Left ventricle myocardium inferior (tissue), 1 donor: ENCODE measurements at places on chromosomes 3 and 15. TPM values are rescaled to one million over a fixed set of nuclear protein-coding genes. Genes with fewer than 3 reads are reported as not detected.

The NR2E3 gene
- total RNA-seq = not detected

- no peak for DNase-seq
Measured at GRCh38 chr3:98778383-98778782, 15.2 kb downstream of the ST3GAL6 start.

DNA sequence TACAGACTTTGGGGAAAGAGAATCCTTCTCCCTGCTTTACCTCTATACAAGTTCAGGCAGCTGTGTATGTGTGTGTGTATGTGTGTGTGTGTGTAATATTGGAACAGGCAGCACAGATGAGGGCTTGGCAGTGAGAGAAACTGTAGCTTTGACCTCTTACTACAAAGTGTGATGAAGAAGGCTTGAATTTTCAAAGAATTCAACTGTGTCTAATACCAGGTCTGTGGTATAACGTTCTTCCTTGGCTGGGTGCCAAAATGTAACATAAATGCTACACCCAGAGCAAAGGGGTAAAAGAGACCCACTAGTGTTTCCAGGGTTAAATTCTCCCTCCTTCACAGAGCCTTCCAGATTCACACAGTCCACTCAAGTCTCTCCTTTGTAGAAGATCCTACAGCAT lies 51.1 kb downstream of the CHST2 start:
- no peak for DNase-seq

DNA sequence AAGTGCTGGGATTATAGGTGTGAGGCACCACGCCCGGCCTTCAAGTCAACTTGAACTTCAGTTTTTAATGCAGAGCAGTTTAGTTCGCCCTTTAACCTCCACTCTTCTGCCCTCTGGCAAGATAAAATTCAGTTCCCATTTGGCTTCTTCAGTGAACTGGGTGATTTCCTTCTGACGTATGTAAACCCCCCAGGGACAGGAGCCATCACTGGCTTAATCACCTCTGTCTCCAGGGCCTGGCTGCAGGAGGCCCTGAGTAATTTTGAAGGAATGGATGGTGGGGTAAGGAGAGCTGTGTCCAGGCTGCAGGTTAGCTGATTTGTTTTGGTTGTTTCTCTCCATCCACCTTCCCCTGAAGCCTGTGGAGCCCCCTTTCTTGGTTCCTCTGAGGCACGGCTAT lies 11.9 kb downstream of the MCM2 start:
- DNase-seq = no peak

GRCh38 chr3:76760336-76760735 lies 279.6 kb upstream of the ROBO2 start:
- DNase-seq = no peak

- DNase-seq = no peak
Measured at GRCh38 chr3:171895900-171896299, 52.8 kb downstream of the TMEM212 start.

DNA sequence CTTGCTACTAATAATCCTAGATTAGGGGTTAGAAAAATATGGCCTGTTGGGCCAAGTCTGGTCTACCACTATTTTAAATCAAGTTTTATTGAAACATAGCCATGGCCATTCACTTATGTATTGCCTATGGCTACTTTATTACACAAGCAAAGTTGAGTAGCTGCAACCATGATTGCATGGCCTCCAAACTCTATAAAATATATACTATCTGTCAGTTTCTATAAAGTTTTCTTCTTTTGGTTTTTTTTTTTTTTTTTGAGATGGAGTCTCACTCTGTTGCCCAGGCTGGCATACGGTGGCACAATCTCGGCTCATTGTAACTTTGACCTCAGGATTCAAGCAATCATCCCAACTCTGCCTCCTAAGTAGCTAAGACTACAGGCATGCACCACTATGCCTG lies 60.4 kb downstream of the INO80 start:
- no peak for DNase-seq

- DNase-seq = no peak
Measured at GRCh38 chr3:132726341-132726823, 4.2 kb upstream of the NPHP3 start.

- no peak for DNase-seq
Measured at GRCh38 chr3:185558395-185558794, 6.0 kb upstream of the LIPH start.

DNA sequence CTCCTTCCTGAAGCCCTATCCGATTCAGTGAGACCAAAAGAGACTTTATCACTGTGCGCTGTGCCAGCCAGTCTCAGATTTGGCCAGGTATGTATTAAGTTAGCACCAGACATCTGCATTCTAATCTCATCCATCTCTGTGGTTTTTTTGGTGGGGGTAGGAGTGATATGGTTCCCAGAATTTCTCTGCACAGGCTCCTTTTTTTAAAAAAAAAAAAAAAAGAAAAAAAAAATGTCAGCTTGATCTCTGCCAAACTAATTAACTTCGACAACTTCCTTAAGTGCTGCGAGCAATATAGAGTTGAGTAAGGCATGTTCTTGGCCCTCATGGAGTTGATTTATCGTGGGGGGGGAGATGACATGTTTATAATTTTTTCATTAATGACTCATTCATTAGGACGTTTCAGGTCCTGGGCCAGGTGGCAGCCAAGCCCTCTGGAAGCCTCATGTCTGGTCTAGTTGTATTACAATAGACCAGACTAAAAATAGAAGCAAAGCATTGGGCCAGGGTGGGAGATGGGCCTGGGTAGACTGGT lies 12.9 kb downstream of the SLCO3A1 start:
- no peak for DNase-seq

DNA sequence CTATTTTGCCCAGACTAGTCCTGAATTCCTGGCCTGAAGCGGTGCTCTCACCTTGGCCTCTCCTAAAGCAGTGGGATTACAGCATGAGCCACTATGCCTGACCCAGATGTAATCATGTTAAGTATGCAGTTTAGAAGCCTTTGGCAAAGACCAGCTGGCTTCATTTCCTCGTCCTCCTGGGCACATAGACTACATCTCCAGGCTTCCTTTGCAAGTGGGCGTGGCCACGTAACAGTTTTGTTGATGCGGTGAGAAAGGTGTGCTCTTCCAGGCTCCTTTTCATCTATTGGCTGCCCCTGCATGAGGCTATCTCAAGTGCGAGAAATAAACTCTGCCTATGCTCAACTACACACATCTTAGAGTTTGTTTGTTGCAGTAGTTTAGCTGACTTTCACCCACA lies 13.0 kb downstream of the SV2B start:
- no peak for DNase-seq

DNA sequence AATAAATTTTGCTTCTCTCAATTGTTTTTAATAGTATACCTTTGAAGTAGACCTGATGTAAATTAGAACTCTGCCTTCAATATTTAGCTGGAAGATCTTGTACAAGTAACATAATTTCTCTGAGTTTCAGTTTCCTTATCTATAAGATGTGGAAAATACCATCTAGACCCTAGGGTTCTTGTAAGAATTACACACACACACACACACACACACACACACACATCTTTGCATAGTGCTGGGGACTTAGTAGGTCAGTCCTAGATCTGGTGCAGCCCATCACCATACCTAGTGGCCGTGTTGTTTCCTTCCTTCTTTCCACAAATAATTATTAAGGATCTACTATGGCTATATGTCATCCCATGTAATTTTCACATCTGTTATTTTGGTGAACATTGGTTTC lies 11.0 kb downstream of the TRAT1 start:
- no peak for DNase-seq

DNA sequence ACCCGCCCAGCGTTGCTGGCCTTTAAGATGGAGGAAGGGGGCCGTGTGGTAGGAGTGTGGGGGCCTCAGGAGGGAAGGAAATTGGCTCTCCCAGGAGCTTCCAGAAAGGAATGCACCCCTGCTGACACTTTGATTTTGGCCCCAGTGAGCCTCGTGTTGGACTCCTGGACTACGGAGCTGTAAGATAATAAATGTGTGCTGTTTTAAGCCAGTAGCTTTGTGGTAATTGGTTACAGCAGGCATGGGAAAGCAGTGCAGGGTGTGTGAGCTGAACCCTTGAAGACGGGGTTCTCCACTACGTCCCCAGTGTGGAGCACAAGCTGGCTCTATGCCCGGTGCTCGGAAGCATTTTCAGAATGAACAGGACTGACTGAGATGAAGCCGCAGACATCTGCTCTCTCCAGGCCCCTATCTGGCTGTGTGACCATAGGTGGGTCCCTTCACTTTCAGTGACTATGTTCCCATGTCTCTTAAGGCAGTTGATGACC lies 22.9 kb upstream of the CGNL1 start:
- no peak for DNase-seq

DNA sequence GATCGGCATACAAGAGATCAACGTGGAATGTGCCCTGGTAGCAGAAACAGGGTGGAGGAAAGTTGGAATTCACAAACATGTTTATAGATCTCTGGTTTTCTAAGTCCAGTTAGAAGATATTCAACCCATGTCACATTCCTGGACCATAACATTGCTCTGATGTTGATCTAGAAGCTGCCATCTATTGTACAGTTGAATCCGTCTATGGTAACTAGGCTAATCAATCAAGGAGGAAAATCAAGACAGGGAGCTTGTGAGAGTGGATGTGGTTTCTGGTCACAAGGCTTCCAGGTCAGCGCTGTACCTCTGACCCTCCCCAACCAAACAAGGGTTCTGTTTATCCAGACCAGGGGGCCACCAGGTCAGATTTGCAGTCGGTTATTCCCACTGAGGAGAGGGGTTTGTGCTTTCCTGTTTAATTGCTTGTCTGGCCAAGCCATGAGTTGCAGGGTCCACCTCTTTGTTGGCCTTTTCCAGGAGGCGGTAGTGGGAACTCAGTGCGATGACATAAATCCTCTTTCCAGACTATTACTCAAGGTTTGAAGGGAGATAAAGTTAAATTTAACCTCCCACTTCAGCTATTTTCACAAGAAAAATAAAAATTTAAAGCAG lies 130.3 kb downstream of the SLCO3A1 start:
- no peak for DNase-seq
